ENCODE measurements at places on chromosomes 7 and 10.

DNA sequence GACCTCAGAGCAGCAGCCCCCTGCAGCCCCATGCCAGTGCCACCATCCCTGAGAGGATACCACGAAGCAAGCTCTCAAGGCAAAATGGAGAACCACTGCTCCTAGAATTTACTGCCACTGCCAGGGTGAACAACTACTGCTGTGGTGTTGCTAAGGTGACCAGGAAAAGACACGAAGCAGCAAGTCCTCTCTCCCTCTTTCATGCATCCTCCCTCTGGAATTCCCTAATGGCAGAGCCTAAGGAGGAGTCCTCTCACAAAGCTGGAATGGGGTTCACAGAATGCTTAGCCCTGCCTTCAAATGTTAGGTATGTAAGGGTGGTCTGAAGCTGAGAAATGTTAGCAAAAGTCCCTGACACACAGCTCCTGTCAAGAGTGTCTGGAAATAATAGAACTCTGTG lies 35.8 kb upstream of the NPSR1 start:
- DNase-seq: no peak

- no peak for DNase-seq
These were observed 27.9 kb upstream of the R3HCC1L start for GRCh38 chr10:98106531-98106930.

GRCh38 chr10:30747633-30748032 lies 118.1 kb upstream of the LYZL2 start:
- no peak for DNase-seq

GRCh38 chr10:48535416-48536155 lies 69.3 kb downstream of the ARHGAP22 start:
- DNase-seq: no peak

DNA sequence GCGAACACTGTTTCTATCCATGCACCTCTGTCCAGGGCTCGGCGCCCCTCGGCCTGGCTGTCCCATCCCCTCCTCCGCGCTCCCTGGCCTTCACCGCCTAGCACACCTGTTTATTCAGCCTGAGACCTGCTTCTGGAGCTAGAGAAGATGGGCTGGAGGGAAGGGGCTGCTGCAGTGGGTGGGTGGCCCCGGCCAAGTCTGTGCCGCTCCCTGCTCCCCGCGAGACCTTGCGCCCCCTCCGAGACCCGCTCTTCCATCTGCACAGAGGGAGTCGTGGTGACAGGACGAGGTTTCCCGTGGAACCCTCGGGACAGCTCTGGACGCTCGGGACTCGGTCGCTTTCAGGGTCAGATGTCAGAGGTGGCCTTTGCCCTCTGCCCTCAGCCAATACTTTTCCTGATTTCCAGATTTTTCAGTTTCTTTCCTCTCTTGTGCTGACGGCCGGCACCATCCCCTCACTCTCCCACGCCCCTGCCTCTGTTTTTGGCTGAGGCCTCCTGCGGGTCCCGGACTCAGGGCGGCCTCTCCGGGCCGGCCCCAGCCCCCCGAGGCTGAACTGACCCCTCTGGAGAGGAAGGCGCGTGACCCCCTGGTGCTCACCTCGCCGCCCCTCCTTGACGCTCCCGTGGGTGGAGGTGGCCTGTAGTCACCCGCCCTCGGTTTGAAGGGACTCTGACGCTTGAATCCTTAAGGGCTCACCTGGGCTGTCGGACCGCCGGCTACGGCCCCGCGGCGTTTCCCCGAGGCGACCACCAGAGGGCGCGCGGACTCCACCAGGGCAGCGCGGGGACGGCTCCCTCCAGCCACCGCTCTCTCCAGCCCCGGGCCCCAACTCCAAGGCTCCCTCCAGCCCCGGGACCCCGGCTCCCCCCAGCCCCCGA lies 15.6 kb downstream of the SHH start:
- DNase-seq: no peak

DNA sequence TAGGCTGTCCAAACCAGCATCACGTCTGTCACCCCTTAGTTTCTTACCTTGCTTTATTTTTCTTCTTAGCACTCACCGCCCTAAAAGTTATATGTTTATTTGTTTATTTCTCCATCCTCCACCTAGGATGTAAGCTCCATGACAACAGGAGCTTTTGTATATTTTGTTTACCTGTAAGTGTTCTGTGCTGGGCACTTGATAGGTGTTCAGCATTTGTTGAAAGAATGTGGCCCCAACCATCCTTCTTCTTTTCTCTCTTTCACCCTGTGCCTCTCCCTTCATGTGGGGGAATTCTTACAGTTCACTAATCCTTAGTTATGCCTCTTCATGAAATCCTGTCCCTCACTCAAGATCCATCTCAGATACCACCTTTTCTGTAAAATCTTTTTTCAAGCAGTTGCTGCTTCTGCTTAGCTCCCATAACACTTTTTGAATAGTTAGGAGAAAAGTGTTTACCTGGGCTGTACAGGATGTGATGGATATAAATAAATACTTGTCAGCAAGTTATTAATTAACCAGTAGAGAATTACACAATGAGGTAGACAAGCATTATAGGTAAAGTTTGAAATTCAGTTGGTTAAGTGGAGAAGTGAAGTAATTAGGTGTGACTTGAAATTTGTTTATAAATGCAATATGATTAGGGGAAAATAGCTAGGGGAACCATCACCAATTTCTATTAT lies 9.7 kb downstream of the AHR start:
- no peak for DNase-seq

Measured in cardiac fibroblast (primary cell).